ENCODE measurements at places on chromosomes 16 and 17.

DNA sequence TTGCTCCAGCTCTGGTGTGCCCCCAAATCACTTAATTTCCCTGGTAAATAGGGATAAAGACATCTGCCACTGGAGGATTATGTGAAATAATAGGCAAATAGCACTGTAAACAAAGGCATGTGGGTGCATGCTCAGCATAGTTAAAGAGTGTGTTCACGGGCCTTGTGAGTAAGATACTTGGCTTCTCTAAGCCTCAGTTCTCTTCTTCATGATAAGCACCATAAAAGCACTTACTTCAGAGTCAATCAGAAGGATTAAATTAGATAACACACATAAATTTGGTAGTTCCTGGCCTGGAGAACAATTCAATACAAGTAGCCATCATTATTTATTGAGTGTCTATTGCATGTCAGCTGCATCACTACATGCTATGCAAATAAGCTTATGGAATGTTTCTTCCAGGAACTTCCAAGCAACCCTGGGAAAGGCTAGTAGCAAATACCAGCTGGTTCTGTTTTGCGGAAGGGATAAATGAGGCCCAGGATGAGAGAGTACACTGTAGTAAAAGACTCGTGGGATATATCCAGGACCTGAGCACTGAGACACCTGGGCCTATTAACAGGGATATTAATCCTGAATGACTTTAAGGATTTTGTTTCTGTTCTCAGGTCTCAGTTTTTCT, 14.5 kb downstream of the CCL11 start:
- no peak for DNase-seq

- DNase-seq, result no peak
Measured at GRCh38 chr16:79500286-79500685, 100.3 kb downstream of the MAF start.

DNA sequence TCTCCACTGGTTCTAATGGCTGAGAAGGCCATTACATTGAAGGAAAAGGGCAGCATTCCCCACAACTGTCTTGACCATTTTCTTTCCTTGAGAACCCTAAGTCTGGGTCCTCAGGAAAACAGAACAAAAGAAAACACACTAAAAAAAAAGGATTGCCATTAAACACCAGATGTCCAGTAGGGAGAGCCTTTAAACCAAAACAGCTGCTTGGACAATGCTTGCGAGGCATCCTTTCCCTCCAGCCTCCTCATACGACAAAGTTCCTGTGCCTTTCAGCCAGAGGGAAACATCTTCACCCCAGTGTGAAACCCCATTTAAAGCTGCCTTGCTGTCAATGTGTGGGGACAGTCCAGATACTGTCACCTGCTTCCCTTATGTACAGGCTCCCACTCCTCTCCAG, 74.3 kb downstream of the MMD start:
- DNase-seq, result no peak

- DNase-seq, result no peak
Measured at GRCh38 chr17:17844500-17844899, 7.7 kb upstream of the SREBF1 start.

DNA sequence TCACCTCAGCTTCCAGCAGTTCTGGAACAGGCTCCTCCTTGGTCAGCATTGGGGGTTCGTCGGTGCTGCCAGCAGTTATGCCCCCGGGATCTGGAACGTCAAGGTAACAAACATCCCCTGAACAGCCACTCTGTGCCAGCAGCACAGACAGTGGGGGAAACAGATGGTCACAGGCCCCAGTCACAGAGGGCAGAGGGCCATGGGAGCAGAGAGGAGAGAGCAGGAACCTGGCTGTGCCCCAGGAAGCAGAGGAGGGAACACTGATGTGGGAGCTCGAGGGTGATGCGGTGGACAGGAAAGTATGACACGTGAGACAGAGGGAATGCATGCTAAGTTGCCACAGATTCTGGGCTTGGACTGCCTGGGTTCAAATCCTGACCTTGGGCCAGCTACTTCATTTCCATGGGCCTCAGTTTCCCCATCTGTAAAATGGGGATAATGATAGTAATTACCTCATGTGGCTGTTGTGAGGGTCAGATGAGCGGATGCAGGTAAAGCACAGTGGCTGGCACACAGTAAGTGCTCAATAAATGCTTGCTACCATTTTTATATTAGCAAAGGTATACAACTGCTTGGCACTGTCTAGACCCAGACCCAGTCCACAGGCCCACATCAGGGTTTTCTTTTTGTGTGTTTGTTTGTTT, 4.9 kb downstream of the BCL7C start:
- no peak for DNase-seq

- no peak for DNase-seq
Measured at GRCh38 chr17:2977157-2977556, 86.2 kb downstream of the OR1D5 start.

- no peak for DNase-seq
Measured at GRCh38 chr17:35870906-35871819, 2.5 kb upstream of the HEATR9 start.

GRCh38 chr16:80656711-80657150, 115.9 kb downstream of the DYNLRB2 start:
- peak; percentile 37 for DNase-seq

- no peak for DNase-seq
Measured at GRCh38 chr17:40522250-40522960, 21.0 kb upstream of the TNS4 start.

DNA sequence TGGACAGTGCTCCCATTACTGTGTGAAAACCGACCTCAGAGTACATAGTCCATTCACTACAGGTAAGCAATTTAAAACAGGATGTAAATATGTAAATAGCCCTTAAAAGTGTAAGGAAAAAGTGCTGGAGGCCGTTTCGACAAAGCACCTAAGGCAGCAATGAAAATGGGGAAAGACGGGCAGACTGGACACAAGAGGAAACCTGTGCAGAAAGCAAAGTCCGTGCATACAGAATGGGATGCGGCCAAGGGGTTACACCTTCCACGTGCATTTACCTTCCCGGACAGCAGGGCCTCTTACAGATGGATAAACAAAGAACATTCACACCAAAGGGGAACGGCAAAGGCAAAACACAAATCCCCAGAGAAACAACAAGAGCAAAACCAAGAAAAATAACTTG, 32.0 kb downstream of the LMF1 start:
- no peak for DNase-seq
